NCI-H1694 treated with DMSO at 0.1 percent for 48 hours (cell line): ENCODE measurements at places on chromosomes 11 and 22.
A peak's percentile ranks its signal among the peaks of the same experiment; 100 is the strongest.

DNA sequence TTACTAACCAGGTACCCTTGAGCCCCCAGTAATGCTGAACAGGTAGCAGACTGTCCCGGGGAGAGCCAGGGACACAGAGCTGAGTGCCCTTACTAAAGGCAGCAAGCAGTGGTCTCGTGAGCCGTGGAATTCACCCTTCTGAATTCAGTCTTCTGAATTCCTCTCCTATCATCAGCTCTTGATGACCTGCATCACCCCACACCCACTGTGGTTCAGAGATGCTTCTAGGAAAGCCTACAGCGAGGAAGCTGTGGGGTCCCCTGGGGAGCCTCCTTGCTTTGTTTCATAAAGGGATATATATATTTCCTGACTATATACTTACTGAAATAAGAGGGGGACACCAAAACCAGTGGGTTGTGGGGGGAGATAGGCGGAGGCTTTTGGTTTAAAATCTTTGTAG lies 2.6 kb downstream of the SPATA19 start:
- no peak for DNase-seq

DNA sequence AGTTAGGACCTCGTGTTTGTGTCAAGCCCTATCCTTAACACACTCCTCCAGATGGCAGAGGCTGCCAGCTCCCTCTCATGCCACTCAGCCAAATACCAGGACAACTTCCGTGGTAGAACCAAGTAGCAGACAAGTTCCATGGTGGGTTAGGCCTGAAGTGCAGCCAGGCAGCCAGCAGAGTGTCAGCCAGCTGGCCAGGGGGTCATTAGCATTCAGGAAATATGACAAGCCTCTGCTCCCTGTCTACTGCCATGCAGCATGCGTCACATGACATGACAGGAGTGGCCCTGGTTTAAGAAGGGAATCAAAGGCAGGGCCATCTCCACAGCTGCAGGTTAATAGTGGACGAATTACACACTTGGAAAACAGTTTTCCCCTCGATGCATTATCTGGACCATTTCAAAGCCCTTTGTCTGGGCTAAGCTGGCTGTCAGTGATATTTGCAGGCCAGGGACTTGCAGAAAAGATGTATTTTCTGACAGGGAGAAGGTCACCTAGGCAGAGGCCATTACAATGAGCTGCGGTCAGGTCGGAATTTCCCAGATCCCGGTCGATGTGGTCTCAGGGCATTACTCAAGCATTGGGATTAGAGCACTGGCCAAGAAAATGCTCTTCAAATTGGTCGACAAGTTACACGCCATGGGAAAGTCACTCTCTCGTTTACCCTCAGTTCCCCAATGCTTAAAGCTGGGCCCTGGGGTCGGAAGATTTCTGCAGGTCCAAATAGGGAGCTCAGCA lies 461.7 kb upstream of the CADM1 start:
- DNase-seq = no peak

DNA sequence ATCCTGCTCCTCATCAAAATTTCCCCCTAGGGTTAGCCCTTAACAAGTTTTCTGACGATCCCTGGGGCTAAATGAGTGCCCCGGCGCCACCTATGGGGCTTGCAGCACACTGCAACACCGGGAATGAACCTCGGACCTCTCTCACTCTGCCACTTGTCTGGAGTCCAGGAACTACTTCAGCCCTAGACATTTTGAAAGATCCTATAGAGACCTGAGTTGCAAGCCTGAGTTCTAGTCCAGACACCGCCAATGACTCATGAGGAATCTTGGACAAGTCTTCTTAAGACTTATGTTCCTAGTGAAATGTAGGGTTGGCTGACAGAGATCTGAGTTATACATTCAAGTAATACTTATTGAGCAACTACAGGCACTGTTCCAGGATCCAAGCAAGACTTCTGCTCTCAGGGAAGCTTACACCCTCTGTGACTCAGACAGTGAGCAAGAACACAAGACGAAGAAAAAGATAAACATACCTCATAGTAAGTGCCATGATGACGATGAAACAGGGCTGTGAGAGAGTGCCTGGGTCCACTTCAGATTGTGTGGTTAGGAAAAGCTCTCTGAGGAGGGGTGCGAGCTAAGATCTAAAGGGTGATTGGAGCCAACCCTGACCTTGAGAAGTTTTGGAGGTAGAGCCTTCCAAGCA lies 10.2 kb upstream of the STK33 start:
- peak; percentile 7 for DNase-seq

DNA sequence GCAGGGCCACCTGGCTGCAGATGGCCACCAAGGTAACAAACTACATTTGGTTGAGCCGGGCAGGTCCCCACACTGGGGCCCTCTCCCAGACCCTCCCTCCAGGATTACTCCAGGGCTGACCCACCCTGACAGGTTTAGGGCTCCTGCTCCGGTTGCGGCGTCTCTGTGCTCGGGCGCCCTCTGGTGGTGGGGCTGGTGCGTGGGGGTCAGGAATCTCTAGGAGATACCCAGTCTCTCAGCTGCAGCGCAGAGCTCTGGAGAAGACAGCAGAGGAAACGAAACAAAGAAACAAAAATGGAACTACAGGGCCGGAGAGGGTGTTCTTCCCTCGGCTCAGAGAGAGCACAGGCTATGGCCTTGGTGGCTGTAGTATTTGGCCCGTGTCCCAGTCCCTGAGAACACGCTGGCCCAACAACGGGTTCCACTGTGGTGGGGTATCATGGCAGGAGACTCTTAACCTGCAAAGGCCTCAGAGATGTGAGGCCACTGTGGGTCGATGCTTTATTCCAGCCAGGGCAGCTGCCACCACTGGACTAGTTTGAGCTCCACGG lies 2.4 kb downstream of the C11orf96 start:
- no peak for DNase-seq

DNA sequence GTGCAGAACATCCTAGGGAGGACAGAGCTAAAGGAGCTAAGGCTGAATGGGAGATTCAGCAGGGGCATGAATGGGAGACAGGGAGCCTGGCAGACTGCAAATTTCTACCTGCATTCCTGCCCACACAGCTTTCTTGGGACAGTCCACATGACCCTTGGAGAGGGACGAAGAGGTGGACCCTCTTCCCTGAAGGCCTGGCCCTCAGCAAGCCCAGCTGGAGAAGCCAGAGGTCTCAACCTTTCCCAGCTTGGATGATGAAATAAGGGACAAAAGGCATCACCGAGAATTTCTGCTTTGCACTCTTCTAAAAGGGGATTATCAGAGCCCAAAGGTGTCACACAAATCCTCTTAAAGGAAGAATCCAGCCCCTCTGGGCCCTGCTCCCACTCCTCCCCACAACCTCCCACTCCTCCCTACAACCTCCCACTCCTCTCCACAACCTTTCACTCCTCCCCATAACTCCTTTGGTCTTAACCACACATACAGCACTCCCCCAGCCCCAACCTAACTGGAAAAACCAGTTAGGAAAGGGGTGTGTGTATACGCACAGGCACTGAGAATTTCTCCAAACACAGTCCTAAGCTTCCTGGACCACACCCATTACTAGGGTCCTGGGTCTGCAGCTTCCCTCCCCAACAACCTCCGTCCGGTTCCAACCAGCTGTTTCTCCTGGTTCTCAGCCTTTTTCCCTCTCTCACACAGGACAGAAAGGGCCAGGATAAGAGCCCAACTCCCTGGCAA lies 38.4 kb downstream of the RPL27A start:
- DNase-seq = no peak

GRCh38 chr11:33606762-33607161 lies 93.9 kb downstream of the C11orf91 start:
- no peak for DNase-seq

DNA sequence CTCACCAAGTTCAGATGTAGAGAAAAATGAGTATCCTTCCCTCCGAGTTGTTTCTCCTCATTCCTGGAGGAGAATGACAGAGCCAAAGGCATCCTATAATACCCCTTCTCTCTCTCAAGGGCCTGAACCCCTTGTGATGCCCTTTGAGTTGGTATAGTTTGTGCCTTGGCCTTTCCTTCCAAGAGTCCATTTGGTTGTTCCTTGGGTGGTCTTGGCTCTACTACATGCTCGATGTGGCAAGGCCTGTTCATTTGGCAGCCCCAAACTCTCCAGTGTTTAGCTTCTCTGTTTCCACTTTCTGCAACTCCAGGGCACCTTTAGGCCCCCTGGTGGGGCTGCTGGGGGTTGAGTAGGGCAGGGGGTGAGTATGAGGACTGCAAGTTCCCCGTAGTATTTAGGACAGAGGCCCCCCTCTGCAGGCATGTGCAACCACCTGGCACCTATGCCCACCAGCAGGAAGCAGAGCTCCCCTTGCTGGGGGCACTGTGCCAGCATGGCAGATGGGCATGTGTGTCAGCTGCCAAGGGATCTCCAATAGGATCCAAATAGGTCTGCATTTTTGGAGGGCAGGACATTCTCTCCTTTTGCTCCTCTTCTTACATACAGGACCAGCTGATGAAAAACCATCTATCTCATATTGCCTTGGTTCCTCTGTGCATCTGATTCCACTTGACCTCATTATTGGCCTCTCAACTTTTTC lies 217.2 kb upstream of the CADM1 start:
- peak; percentile 51 for DNase-seq

DNA sequence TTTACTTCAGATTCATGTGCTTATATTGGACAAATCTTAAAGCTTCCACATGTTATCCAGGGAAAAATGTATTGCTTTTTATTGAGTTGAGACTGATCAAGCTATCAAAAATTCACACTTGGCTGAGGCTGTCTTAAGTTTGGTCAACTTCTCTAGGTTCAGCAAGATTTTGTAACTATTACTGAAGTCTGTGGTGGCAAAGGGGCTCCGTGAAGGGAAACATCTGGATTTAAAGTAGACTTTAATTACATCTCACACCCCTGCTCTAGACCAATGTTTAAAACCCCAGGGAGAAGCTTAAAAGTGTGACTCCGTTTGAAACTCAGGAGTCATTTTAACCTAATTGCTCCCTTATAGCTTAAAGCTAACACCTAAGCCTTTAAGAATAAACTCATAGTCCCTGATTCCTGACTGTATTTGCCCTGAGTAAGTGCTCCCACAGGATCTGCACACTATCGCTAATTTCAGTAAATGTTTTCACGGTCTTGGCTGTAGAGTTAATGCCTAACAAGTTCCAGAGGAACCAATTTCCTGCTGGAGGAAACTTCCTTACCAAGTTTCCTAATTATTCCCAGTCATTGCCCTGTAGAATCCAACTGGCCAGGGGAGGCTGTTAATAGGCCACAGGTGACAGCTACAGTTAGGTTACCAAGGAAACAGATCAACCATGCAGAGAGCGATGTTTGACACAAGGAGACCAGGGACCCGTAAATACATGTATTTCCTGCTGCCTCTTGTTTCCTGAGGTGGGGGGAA lies 40.5 kb downstream of the OR10A6 start:
- DNase-seq = no peak

DNA sequence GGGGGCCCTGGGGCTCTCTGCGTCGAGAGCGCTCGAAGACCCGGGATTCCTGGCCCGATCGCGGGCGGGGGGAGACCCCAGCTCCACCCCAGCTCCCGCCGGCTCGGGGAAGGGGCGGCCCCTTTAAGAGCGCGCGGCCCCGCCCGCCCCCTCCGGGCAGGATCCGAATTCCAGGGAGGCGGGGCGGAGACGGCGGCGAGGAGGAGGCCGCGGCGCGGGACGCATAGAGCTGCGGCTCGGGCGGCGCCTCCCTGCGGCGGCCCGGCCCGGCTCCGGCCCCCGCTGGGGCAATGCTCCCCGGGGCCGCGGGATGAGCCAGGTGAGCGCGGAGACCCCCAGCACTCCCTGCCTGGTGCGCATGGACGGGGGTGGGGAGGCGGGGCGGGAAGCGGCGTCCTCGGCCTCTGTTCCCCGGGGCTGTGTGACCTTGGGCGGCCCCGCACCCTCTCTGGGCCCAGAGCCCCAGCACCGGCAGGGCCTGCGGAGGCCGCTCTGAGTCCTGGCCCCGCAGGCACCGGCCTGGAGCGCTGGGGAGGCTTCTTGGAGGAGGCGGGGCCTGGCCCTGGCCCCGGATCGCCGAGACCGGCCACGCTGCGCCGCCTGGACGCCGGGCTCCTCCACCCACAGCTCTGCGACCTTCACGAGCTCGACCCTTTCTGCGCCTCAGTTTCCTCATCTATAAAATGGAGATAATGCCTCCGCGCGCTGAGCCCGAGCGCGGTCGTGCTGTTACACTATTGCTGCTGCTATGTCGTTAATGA lies 565 bp downstream of the GAS2L1 start:
- DNase-seq = peak; percentile 34

GRCh38 chr22:17199003-17199731 lies 20.1 kb downstream of the ADA2 start:
- DNase-seq = no peak

GRCh38 chr11:32772731-32773130 lies 21.7 kb downstream of the CCDC73 start:
- DNase-seq = no peak

DNA sequence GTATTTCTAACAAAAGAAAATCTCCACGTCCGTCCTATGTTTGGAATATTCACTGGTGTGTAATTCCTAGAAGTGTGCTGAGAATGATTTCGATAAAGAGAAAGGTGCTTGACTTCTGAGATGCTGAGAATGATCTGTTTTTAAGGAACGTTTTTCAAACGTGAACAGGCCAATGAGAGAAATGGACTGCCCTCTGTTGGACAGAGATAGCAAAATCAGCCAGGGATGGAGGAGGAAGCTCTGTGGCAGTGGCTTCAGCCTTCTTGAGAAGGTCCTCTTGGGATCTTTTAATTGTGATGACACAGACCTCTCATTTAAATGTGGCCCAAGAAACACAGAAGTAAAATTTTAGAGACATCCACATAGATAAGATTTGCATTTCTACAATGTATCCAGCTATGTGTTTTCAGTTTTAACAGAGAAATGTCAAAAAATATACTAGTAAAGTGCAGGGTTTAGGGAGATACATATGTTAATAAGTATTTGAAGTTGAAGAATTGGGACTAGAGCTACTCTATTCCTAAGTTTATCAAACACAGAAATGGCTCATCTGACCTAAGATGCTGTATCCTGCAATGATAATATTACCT lies 84.0 kb upstream of the RCN1 start:
- peak; percentile 94 for DNase-seq

DNA sequence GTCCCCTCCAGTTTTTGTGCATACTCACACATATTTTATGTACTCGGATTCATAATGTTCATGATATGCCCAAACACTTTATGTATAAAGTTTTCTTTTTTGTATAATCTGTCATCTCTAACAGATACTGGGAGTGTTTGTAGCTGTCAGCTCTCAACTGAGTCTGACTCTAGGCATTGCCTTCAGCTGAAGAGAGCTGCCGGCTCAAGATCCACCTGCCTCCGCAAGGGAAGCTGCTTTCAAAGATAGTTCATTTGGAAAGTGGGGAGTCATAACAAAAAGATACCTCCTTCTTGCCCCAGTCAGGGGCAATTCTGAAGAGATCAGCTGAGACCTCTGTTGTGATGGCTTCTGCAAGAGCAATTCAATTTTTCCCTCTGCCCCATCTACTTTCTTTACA lies 58.9 kb downstream of the GUCY1A2 start:
- DNase-seq = no peak

GRCh38 chr11:121391914-121392313 lies 60.2 kb upstream of the SORL1 start:
- no peak for DNase-seq

- DNase-seq = peak; percentile 29
Measured at GRCh38 chr11:57164317-57164716, 17.4 kb upstream of the LRRC55 start.

DNA sequence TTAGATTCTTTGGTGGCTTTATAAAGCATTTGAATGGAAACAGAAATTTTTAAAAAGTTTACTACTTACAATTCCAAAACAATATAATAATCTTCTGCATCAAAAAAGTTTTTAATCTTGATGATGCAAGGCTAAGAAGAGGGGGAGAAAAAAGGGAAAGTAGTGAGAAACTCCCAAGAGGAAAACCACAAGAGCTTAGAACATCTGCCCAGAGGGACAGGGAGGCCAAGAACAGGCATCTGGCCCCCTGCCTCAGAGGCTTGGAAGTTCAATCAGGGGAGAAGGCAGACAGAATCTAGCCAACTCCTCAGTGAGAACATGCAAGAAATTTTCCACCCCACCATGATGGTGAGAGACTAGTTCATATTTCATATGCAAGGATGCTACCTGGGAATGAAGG lies 23.8 kb upstream of the TTC28 start:
- no peak for DNase-seq
